HCT116 (cell line): ENCODE measurements at places on chromosomes 11 and 22. TPM values are rescaled to one million over a fixed set of nuclear protein-coding genes. Genes with fewer than 3 reads are reported as not detected.

The OR5AR1 gene
- not detected for total RNA-seq

The UPK3A gene
- total RNA-seq = not detected

The SCN3B gene
- 0.05 TPM for total RNA-seq

DNA sequence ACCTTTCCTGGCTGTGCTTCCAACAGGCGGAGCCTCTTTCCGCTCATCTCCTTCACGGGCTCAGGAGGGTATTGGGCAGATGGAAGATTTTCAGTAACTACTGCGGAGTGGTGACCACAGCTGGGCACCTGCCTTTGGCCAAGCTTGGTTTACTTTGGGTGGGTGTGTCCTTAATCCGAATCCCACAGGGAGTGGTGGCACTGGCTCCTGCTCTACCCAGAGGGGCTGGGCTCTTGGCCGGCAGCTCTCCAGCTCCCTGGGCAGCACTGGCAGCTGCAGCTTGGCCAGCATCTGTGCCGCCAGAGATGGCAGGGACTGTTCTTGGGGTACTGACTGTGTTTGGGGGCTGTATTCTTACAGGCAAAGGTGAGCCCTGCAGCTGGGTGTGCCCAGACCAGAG lies 29.8 kb downstream of the BID start:
- no peak for DNase-seq

DNA sequence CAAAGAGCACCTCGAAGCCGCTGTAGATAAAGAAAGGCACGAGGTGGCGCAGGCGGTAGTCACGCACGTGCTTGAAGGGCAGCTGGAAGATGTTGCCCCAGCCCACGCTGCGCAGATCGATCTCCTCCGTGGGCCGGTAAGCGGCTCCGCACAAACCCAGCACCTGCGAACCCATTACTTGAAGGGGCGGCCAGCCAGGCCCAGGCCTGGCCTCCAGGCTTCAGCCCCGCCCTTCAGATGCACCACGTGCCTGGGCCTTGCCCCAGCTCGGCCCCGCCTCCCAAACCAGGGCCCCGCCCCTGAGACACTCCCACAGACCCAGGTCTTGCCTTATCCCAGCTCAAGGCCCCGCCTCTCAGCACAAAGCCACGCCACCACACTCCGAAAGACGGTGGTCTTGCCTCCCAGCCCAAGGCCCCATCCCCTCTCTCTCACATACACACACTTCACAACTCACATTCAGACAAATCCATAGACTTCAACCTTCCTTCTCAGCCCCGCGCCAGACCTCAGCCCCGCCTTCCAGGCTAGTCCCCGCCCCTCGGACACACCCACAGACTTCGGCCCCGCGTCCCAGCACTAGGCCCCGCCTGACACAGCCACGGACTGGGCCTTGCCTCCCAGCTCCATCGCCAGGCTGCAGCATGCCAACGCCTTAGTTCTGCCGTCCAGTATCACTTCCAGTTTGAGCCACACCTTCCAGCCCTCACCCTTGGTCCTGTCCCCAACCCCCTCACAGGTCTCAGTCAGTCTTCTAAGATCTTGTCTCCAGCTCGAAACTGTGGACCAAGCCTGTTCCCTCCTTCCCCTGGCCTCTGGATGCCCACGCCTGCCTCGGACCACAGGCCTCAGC lies 7.0 kb downstream of the UNC93B1 start:
- peak; percentile 89 for DNase-seq
